HCT116 (cell line): ENCODE measurements at places on chromosomes 4 and X. TPM values are rescaled to one million over a fixed set of nuclear protein-coding genes. Genes with fewer than 3 reads are reported as not detected.

GRCh38 chrX:72477781-72478181 is 94.9 kb downstream of the HDAC8 start:
- DNase-seq, result no peak

DNA sequence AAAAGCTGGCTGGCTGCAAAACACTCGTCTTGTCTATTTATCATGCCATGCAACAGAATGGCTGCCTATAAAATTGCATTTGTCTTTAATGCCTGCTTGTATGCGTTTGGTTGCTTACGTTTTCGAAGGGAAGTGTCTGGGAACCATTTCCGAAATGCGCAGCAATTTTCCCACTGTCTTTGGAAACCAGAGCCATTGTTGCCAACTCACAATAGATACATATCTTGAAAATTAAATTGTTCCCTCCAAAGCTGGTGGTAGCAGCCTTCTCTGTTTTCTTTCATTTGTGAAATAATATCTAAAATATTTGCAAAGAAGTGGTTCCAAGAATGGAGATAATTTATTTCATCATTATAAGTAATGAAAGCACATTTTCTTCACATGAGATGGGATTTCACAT is 53.4 kb downstream of the MAMLD1 start:
- no peak for DNase-seq

DNA sequence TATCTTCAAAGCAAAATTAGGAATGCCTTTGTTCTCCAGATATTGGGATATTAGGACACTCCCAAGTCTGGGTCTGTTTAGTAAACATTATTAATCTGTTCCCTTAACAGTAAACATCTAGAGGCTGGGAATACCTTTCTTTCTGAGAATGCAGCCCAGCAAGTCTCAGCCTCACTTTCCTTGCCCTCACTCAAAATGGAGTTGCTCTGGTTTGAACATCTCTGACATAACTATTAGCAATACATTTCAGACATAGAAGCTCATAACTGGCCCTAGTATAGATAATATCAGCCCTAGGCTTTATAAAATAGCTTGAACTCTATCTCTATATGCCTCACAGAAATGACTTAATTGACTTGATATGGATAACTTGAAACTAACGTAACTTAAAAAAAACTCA is 299.8 kb downstream of the SPATA18 start:
- no peak for DNase-seq

GRCh38 chr4:171162478-171162877 is 650.7 kb upstream of the GALNTL6 start:
- no peak for DNase-seq

Gene CLCN4
- total RNA-seq, result 3.1 TPM

GRCh38 chr4:2800691-2801596 is 8.1 kb downstream of the SH3BP2 start:
- no peak for DNase-seq

Gene LRRC66
- 0.12 TPM for total RNA-seq

- no peak for DNase-seq
Measured at GRCh38 chrX:1355131-1356046, 18.8 kb downstream of the IL3RA start.

GRCh38 chr4:151676301-151676700 is 84.5 kb downstream of the GATB start:
- peak; percentile 8 for DNase-seq

- DNase-seq, result no peak
Measured at GRCh38 chrX:43741843-43742573, 85.9 kb downstream of the MAOA start.

- DNase-seq, result no peak
Measured at GRCh38 chr4:78610546-78611214, 59.1 kb downstream of the ANXA3 start.

Gene STIM2
- 65.9 TPM for total RNA-seq

Gene NDST3
- not detected for total RNA-seq

GRCh38 chr4:8356856-8357255 is 83.7 kb downstream of the ACOX3 start:
- DNase-seq, result no peak

- DNase-seq, result no peak
Measured at GRCh38 chr4:150321113-150321512, 242.9 kb downstream of the DCLK2 start.

Gene FAM47A
- total RNA-seq, result not detected

DNA sequence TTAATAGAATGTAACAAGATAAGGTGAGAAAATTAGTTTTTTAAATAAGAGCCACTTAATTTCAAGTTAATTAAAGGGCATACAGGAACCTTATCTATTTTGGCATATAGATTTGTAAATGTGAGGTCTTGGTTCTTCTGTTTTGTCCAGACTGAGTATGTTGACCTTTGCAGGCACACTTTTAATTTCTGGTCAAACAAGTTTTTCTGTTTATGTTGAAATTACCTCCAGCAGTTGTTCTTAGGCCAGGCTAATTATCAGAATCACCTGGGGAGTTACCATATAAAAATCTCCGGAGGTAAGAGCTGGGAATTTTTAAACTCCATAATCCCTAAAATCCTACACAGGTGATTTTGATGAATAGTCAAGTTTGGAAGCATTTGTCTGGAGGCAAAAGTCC is 227.4 kb upstream of the ANKRD50 start:
- no peak for DNase-seq

DNA sequence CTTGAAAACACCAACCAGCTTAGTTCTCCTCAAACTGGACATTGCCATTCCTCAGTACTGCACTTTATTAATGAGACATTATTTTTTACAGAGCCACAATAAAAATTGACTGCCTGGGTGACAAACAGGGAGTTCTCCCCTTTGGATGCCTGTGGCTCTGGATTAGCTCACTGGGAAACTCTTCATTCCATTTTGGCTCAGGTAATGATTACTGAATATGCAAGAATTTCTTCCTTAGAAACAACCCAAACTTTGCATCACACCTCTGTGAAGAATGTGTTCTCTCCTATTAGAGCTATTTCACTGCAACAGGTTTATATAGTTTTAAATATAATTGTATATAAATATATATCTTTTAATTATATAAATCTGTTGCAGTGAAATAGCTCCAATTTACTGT is 2065.8 kb downstream of the ARAP2 start:
- no peak for DNase-seq

Gene ETDB
- total RNA-seq, result not detected

GRCh38 chr4:7539659-7540058 is 104.9 kb upstream of the PSAPL1 start:
- peak; percentile 92 for DNase-seq

Gene ERAS
- total RNA-seq, result not detected

GRCh38 chrX:99301990-99302389 is 1108.1 kb downstream of the PCDH19 start:
- DNase-seq, result no peak

GRCh38 chrX:13248867-13249486 is 70.9 kb downstream of the ATXN3L start:
- no peak for DNase-seq

DNA sequence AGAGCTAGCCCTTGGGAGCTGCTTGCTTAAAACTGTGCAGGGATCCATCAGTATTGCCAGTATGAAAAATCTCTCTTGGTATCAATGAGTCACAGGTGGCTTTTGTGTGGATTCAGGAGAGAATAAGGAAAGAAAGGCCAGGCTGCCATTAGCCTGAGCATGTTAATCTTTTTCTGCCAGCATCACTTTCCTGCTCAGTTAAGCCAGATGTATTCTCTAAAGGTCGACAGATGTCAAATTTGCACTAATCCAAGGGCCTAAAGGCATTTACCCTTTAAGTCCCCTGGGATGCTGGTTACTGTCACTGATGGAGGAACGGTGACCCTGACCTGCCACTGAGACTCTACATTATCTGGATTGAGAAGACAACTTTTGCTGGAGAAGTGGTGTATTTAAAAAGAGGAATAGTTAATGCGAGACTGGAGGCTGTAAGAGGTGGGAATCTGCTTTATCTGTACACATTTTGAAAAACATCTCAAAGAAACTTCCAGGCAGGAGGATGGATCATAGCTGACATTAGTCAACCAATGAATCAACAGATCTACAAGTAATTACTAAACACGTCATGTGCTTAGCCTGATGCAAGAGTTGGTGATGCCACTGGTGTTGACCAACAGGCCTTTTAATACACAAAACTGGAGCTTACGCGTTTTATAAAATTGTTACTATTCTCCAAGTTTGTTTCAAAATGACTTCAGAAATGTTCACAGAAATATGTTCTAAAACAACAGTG is 241.4 kb upstream of the ANXA3 start:
- DNase-seq, result no peak

GRCh38 chr4:189121336-189121735 is 819.3 kb upstream of the FRG1 start:
- DNase-seq, result no peak

DNA sequence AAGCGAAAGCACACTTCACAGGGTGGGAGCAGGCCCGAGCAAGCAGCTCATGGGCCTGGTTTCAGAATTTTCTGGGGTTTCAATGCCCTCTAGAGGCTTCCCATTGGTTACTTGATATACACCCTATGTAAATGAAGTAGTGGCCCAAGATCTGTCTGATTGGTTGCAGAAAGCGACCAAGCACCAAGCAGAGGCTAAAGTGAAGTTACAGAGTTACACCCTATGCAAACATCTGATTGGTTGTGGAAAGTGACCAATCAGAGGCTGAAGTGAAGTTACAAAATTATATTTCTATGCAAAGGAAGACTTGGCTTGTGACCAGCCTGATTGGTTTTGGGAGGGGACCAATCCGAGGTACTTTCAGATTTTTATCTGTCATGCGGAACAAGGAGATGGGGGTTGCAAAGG is 8.2 kb downstream of the FHIP1A start:
- no peak for DNase-seq

DNA sequence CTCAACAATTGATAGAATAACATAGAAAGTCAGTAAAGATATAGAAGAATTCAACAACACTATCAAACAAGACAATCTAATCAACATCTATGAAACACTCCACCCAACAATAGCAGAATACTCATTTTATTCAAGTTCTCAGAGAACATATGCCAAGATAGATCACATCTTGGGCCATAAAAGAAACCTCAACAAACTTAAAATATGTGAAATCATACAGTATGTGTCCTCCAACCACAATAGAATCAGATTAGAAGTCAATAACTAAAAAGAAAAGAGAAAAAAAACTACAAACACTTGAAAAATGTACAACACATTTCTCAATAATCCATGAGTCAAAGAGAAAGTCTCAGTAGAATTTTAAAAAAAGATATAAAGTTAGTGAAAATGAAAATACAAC is 78.6 kb upstream of the LDB2 start:
- no peak for DNase-seq

DNA sequence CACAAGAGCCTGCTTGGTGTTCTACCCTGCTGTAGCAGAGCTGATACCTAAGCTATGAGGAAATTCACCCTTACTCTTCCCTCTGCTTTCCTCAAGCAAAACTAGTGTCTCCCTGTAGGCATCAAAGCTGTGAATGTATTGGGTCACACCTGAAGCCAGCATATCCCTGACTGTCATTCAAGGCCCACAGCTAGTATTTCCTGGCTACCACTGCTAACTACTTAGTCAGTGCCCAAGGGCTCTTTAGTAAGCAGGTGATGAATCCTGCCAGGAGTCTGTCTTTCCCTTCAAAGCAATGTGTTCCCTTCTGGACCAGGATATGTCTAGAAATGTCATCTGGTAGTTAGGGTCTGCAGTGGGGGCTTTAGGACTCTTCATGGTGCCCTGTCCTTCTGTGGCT is 125.7 kb downstream of the RPA4 start:
- no peak for DNase-seq

- DNase-seq, result no peak
Measured at GRCh38 chrX:38044701-38045100, 38.3 kb downstream of the SYTL5 start.

Gene HDAC6
- 79.9 TPM for total RNA-seq

GRCh38 chrX:137428221-137428661 is 137.7 kb upstream of the ZIC3 start:
- no peak for DNase-seq

Gene GLRA3
- not detected for total RNA-seq

Gene KLB
- total RNA-seq, result not detected

Gene ACE2
- not detected for total RNA-seq

GRCh38 chrX:99782516-99783040 is 627.5 kb downstream of the PCDH19 start:
- DNase-seq, result no peak

DNA sequence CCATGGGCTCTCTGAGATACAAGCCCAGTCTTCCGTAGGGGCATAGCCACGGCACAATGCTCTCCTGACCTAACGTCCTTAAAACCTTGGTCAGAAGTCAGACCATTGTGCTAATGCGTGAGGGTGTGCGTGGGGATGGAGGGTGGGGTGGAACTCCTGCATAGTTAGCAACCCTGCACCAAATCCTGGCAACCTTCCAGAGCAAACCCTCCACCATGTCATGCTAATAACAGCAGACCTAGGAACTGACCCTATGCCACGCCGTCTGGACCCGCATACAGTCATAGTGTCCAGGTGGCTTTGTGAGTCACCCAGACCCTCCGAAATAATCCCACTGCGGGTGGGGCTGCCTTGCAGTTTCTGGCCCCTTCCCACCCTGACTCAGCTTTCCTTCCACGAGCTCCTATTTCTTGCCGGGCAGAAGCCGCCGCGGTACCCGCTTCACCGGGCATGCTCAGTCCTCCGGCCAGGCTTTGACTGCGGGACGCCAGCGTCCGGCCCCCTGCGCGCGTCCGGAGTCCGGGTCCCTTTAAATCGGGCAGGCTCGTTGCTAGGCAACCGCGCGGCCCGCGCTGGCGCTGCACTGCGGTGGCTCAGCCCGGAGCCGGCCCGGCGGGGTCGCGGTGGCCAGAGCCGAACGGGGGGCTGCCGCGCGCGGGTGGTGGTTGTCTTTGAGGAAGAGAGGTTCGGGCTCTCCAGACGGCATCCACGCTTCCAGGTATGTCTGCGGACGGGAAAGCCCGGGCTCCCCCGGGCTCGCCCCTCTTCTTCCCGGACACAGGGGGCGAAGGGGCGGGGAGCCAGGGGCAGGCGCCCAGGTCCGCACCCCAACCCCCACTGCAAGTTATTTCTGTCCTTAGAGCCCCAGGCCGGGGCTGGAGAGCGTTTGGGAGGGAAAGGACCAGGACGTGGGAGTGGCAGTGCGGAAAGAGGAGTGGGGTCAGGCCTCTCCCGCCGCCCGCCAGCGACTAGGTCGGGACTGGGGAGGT is at the start of gene CCDC160:
Gene CCDC160, plus strand, starts transcription at position 557 of the 989 bp plus-strand sequence. CDS start 7,619 bp downstream, outside the sequence.
- peak; percentile 2 for DNase-seq

- no peak for DNase-seq
Measured at GRCh38 chr4:99154658-99155342, 10.7 kb upstream of the ADH4 start.
